ENCODE measurements at places on chromosomes 13 and 19. TPM values are rescaled to one million over a fixed set of nuclear protein-coding genes. Genes with fewer than 3 reads are reported as not detected.

DNA sequence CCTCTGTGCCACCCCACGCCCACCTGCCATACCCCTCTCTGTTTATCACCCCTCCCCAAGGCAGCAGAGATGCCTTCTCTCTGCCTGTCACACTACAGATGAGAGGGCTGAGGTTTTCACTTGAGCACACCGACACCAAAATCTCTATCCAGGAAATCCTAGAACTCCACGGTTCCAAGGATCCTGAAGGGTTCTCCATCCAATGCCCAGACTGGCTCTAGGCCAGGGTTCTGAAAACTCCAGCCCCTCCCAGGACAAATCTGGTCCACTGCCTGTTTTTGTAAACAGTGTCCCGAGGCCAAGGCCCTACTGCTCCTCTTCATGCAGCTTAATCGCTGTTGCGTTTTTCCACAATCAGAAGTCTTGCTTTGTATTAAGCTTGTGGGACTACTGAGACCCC, 20.1 kb downstream of the TLE2 start:
- no peak for DNase-seq

DNA sequence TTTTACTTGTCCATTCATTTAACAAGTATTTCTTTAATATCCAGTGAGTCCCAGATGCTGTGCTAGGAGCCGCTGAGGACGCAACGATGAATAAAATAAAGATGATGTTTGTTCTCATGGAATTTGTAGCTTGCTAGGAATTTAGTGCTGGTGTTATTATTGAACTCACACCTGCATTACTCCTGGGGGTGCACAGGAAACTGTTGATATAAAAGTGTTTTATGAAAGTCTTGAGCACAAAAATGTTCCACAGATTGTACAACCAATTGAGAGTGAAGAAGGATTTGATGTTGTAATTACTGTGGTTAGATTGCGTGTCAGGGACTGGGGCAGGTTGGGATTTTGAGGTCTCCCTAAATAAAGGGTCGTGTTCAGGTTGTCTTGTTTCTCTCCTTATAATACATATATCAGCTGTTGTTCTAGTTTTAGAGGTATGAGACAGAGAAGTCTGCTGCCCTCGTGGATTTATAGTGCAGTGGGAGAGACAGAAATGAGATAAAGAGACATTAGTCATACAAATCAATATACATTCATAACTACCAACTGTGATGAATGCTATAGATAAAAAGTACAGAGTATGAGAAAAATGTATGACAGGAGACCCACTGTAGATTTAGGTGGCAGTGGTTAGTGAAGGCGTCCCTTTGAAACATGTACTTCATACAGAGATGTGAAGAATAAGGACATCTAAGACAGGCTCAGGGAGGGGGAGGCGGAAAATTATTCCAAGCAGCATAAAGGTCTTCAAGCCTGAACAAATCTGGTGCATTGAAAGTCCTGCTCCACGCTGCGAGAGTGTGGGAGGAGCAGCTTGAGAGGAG, 11.3 kb downstream of the CACNG6 start:
- no peak for DNase-seq

- no peak for DNase-seq
Observed at GRCh38 chr19:40907968-40908735, 26.1 kb upstream of the CYP2A7 start.

Gene TSHZ3
- total RNA-seq: 8.3 TPM
